MV-4-11 (cell line): ENCODE measurements at places on chromosomes 6 and 20.

DNA sequence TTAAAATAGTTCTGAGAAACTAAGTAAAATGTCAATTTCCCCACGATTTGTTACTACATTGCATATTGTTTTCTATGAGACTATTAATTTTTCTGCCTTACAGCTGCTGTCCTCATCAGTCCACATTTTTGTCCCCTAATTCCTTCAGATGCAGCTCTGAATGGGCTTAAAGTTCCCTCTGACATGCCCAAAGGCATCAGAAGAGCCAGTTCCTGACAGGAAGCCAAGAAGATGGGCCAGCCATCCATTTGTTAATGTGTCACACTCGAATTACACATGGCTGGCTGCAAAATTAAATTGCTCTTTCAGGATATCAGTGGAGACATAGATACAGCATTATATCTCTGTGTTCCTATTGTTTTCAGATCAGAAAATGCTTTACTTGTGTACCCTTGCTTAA is 1223.0 kb downstream of the EPHA7 start:
- no peak for DNase-seq

- DNase-seq, result no peak
Observed at GRCh38 chr20:36175016-36175415, 20.5 kb downstream of the EPB41L1 start.

- no peak for DNase-seq
Observed at GRCh38 chr6:111737065-111737521, 131.4 kb upstream of the TRAF3IP2 start.

DNA sequence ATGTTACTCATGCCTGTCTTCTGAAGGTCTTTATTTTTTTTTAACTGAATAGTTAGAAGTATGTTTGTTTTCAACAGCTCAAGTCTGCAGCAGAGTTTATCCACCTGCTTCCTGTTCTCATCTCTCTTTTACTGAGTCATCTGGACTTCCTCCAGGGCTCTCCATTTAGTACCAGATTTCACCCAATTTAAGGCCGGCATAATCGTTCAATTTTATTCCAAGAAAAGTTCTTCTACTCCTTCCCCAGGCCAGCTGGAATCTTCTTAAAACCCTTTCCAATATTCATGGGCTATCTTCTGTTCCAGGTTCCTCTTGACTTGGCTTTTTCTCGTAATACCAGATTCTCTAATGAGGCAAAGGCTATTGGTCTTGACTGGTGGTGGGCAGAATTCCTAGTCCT is 79.0 kb upstream of the LAMA2 start:
- DNase-seq, result peak; percentile 5

- no peak for DNase-seq
Observed at GRCh38 chr20:25071734-25072133, 10.2 kb downstream of the VSX1 start.
